Upper lobe of left lung (tissue), 6 donors: ENCODE measurements at places on chromosomes 4 and X.
A peak's percentile ranks its signal among the peaks of the same experiment; 100 is the strongest.

DNA sequence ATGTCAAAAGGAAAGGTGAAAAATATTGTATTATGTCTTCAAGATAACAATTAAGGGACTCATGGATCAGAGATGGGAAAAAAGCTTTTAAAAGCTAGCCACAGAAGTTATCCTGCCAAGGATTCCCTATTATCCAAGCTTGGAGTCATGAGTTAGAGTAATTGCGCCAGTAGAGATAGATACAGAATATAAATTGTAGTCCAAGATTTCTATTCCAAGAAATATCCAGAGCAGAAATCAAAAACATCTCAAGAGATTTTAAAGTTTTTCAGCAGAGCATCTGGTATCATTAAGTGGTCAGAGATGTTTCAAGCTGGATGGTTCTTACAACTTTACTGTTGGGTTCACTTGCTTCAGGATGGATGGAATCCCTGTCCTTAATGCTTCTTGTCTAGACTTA lies 186.7 kb downstream of the PCDH18 start:
- H3K4me1 ChIP-seq, result no peaks in the 10 kb centered on the region
- H3K27ac ChIP-seq, result no peak overlapping the region
- no peaks in the 10 kb centered on the region for H3K27me3 ChIP-seq
- H3K36me3 ChIP-seq, result no peaks in the 10 kb centered on the region

GRCh38 chrX:154369449-154370299 lies 4.8 kb downstream of the FLNA start:
- DNase-seq, result peak; percentile 85
- H3K4me3 ChIP-seq, result peak overlapping the region; percentile 78
- peaks cover 27% of the 10 kb centered on the region for H3K4me1 ChIP-seq
- peak overlapping the region; percentile 82 for H3K27ac ChIP-seq

DNA sequence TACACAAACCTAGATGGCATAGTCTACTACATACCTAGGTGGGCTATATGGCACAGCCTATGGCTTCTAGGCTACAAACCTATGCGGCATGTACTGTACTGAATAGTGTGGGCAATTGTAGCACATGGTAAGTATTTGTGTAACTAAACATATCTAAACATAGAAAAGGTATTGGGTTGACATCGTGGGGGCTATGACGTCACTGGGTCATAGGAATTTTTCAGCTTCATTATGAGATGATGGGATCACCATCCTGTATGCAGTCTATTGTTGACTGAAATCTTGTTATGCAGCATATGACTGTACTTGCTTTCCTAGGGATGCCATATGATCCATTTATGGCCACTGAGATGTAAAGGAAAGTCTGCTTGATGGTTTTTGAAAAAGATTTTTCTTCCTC lies 1.9 kb upstream of the EXOC1L start:
- no peaks in the 10 kb centered on the region for H3K36me3 ChIP-seq
- no peaks in the 10 kb centered on the region for H3K4me1 ChIP-seq
- H3K27me3 ChIP-seq, result no peaks in the 10 kb centered on the region
- no peak overlapping the region for H3K27ac ChIP-seq

- H3K27me3 ChIP-seq, result no peaks in the 10 kb centered on the region
- H3K27ac ChIP-seq, result no peak overlapping the region
- DNase-seq, result no peak
- peaks cover 22% of the 10 kb centered on the region for H3K36me3 ChIP-seq
Observed at GRCh38 chr4:7032596-7032995, 10.6 kb upstream of the TADA2B start.
